ENCODE measurements at places on chromosomes 12 and 14.

DNA sequence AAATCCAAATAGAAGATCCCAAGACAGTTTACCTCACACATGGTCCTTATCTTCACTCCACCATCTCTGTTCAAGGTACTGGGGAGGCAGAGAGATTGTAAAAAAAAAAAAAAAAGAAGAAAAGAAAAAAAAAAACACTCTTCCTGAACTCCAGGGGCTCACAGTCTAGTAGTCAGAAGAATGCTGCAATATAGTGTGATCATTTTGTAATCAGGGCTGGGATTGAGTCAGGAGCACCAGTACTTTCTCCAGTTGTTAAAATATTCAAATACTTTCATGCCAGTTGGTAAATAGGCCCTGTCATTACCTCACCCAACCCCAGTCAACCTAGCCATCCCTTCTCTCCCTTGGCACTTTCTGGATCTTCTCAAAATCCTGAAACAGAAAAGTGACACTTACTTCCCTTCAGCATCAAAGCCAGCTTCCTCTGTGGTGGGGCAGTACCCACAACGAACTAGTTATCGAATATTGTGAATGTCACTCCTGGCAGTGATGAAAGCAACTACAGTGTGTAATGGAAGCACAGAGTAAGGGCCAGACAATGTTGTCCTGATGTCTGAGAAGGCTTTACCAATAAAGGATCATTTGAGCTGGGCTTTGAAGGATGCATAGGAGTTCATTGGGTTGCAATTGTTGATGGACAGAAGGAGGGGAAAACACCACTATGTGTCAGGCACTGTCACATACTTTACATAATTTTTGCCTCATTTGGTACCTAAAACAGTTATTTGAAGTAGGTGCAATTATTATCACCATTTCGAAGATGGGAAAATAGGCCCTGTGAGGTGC is 44.3 kb upstream of the HSPB8 start:
- no peak for DNase-seq

DNA sequence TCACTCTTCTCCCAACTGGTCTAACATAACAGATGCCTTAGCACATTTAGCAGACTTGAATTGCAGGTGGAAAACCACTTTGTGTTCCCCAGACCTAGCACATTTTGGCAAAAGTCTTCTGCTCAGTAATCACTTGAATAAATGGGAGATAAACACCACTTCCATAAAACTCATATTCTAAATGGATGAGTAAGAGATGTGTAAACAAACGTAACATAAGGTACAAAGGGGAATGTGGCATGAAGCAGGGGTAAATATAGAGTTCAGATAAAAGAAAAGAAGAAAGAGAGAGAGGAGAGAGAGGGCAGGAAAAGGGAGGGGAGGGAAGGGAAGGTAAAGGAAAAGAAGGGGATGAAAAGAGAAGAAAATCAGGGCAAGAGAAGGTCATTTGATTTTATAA is 17.0 kb upstream of the KERA start:
- DNase-seq: no peak

DNA sequence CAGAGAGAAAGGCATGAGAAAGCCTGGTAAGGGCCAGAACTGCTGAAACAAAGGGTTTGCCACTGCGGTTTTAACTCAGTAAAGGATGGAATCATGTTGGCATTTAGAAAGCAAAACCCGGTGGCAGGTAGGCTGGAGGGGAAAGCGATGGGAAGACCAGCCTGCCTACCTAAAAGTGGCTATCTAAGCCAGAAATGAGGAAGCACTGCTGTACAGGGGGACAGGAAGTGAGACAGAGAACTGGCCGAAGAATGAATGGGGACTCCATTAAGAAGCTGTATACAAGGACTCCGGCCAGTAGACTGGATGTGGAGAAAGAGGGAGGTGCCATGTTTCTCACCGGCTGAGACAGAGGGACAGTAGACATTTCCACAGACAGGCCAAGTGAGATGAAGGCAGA is 48.2 kb downstream of the PPM1H start:
- DNase-seq: no peak

- no peak for DNase-seq
Measured at GRCh38 chr12:104213952-104214351, 1.6 kb upstream of the TXNRD1 start.

- DNase-seq: no peak
Measured at GRCh38 chr12:20946732-20947131, 136.2 kb downstream of the SLCO1B3 start.

DNA sequence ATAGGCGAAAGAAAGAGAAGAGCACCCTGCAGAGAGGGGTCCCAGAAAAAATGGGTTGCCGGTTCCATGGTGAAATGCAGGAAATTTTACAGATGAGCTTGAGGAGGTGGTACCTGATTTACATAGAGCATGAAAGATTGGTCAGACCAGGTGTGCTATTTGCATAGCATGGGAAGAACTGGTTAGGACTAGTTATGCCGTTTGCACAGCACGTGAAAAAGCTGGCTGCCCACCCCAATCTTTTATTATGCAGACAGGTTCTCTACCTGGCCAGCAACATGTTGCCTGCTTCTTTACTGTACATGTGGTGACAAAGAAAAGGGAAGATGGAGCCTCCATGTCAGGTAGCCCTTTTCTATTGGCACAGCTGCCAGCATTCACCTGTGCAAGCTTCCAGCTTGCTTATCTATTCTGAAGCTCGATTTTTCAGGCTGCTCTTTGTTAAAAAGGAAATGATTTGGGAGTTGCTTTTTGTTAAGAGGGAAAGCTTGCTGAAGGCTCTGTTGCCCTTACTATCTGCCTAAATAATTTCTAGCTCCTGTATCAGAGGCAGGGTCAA is 62.9 kb upstream of the ELK3 start:
- no peak for DNase-seq

GRCh38 chr14:104249706-104250105 is 111.3 kb downstream of the KIF26A start:
- no peak for DNase-seq

- DNase-seq: no peak
Measured at GRCh38 chr12:80443974-80444666, at the start of gene PTPRQ. Gene PTPRQ, plus strand, starts transcription at chr12:80444235. Its CDS starts 111 bp downstream, at chr12:80444346.

DNA sequence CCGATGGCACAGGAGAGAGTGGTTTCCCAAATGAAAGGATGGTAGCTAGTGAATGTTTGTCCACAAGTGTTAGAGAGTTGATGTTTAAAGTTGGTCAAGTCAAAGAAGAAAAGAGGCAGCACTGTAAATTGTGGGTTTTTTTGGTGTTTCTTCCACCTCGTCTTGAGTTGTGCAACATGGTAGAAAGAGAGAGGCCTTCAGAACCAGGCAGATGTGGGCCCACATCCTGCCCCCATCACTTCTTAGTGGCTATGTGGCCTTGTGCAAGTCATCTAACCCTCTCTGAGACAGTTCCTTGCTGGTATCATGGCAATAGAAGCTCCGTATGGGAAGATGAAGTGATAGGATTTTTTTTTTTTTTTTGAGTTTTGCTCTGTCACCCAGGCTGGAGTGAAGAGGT is 60.8 kb downstream of the NDUFA12 start:
- no peak for DNase-seq

DNA sequence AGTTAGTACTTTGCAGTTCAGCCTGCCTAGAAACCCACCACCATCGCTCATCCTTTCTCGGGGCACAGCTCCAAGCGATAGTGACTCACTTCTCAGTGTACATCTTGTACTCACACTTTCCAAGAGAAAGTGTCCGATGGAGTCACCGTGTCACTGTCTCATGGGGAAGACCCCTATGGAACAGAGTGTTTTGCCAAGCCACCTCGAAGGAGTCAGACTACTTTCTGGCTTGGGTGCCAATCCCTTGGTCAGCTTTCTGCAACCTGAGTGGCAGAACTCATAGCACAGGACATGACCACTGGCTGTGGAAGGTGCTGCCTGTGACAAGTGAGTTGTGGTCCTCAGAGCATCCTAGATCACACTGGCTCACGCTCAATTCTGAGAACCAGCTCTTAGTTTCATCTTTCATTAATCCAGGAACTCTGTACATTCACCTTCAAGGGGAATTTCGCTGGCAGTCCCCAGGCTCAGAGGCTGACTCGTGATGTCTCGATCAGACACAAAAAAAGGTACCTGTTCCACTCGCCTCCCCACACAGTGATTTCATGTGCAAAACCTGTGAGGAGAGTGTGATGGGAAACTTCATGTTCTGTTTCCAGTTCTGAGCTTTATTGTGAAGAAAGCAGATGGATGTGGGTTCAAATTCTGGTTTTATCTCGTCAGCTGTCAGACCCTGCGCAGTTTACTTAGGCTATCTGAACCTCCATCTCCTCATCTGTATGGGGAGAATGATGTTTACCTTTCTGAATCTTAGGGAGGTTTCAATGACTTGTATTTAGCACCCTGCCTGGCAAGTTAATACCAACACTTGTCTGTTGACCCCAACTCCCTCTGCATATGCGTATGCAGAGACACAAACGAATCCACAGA is 127.3 kb upstream of the CCND2 start:
- no peak for DNase-seq

GRCh38 chr14:65703996-65704395 is 291.5 kb downstream of the FUT8 start:
- no peak for DNase-seq

- DNase-seq: no peak
Measured at GRCh38 chr12:55718624-55719275, 1.4 kb upstream of the RDH5 start.

DNA sequence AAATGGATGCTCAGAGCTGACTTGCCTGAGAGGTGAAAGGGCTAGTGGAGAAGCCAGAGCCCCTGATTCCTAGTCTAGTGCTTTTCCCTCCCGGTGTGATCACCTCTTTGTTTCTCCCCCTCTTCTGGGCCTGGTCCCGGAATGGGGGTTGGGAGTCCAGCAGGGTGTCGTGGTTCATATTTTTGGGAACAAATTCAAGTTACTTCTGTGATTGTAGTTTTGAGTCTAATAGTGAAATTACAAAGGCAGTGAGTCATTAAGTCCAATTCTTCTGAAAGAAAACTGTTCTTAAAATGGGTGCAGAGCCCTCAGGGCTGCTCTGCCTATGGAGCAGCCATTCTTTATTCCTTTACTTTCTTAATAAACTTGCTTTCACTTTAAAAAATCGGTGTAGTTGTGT is 7.6 kb downstream of the SUSD6 start:
- DNase-seq: no peak

GRCh38 chr12:4813741-4814140 is 93.5 kb downstream of the GALNT8 start:
- no peak for DNase-seq

GRCh38 chr12:39065455-39065854 is 160.1 kb upstream of the CPNE8 start:
- DNase-seq: no peak
